ENCODE measurements at places on chromosomes 7 and 10.
A peak's percentile ranks its signal among the peaks of the same experiment; 100 is the strongest.

GRCh38 chr10:111119637-111120036 is 42.8 kb downstream of the ADRA2A start:
- DNase-seq = no peak

- no peak for DNase-seq
These were observed 530.3 kb downstream of the ARL4A start for GRCh38 chr7:13217768-13218167.

- DNase-seq = no peak
These were observed 786.7 kb upstream of the GHITM start for GRCh38 chr10:83352588-83352987.

GRCh38 chr10:122949296-122949695 is 4.7 kb downstream of the C10orf88 start:
- DNase-seq = no peak

DNA sequence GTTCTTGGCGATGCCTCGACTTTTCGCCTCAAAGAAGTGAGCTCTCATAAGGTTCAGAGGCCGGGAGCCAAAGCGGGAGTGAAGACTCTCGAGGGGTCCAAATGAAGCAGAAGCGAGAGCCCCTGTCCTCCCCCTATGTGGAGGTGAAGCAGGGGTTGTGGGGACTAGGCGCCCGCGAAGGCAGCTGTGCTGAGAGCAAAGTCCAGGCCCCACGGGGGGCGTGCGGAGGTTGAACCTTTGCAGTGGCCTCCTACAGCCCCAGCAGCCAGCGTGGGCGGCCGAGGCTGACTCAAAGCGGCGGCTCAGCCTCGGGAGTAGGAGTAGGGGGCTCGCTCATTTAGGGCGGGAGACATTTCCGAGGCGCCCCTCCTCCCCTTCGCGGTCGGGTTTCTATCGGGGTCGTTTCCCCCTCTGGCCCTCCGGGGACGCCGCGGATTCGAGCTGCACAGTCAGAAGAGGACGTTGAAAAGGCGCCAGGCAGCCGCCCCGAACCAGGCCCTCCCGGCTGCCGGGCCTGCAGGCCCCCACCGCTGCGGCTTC is 553 bp upstream of the ADD3 start:
- DNase-seq = no peak

DNA sequence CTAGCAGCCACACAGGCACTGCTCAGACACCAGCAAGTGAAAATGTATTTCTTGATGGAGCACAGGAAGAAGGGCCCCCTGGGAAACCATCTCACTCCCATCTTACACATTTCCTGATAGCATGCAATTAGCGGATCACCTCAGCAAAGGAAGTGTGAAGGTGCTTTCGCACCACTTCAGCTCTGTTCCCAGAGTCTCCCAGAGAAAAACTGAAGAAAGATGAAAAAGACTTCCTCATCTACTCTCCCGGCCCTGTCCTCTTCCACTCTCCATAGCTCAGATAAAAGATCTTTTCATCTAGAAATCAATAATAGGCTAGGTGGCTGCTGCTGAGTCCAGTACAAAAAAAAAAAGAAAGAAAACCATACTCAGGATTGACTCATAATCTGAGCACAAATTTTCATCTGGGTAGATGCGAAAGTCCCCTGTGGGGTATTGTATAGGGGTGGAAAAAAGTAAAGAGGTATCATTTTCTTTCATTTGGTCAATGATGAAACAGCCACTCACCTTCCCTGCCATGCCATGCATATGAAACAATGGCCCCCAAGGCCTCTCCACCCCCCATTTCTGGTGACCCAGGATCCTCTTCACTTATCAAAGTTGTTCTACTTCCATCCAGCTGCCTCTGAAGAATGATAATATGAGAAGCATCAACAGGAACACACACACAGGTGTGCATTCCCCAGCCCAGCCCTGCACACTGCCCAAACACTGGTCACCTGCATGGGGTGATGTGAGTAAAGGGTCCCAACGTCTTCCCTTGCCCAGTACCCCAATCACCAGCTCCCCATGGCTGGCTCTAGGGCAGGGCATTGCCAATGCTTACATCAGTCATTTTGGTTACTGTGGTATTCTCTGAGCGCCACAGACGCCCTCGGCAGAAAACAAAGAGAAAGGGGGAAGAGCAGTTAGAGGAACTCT is 48.8 kb upstream of the DGKI start:
- DNase-seq = no peak

- no peak for DNase-seq
These were observed 785 bp downstream of the WDR86 start for GRCh38 chr7:151408839-151409666.

GRCh38 chr7:4207011-4207410 is 475.1 kb upstream of the FOXK1 start:
- DNase-seq = no peak

GRCh38 chr7:83930262-83930661 is 264.3 kb downstream of the SEMA3A start:
- DNase-seq = no peak

DNA sequence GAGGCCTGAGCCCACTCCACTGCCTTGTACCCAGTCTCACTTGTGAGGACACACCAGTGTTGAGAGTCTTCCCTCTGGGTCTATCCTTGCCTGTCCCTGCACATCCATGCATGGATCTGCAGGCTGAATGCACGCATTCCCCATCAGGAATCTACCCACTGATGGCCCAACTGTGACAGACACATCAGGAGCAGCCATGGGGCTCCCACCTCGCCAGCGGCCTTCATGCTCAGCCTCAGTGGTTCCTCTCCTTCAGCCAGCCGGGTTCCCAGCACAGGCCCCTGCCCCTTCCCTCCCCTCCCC is 21.3 kb downstream of the ANTXRL start:
- DNase-seq = no peak

GRCh38 chr7:116862951-116863670 is 724 bp downstream of the CAPZA2 start:
- DNase-seq = peak; percentile 29

DNA sequence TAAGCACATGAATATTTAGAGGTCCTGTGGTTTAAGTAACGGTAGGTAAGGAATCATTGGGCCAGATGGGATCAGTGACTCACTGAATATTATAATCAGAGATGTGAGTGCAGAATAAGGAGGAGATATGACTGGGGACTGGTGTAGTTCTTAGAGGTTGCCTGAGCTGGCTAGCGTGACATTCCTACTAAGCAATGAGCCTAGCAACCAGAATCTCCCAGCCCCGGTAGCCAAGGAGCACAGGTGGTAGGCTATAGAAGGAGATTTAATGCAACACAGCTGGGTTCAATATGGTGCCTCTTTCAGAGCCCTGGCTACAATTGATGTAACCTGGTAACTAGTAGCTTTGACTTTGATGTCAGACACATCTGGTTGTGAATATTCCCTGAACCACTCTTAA is 641.6 kb downstream of the AUTS2 start:
- no peak for DNase-seq

DNA sequence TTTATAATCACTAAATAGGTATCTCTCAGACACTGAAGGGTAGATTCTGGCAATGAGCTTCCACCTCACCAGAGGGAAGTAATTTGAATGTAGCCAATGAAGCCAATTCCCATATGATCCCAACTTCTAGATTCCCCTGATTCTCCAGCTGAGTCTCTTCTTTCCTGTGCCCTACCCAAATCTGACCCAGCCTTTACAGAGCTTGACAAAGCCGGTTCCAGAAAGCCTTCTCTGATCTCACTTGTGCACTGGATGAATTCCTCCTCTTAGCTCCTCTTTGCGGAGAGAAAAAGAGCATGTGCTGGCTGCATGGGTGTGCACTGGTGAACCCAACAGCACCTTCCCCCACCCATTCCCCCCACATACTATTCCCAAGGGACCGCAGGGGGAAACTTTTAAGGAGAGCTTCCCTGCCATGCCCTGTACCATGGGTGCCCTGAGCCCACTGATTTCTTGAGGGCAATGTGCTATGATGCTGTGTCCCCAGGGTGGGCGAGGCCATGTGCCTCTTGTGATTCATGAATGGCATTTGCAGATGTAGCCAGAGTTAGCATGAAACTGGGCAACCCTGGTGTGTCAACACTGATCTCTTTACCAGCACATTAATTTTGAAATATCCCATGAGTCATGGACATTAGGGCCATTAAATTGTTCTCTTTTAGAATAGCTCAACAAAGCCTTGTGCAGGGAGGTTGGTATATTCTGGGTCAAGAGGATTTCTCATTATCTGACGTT is 50.4 kb upstream of the PLEKHA1 start:
- DNase-seq = peak; percentile 53

DNA sequence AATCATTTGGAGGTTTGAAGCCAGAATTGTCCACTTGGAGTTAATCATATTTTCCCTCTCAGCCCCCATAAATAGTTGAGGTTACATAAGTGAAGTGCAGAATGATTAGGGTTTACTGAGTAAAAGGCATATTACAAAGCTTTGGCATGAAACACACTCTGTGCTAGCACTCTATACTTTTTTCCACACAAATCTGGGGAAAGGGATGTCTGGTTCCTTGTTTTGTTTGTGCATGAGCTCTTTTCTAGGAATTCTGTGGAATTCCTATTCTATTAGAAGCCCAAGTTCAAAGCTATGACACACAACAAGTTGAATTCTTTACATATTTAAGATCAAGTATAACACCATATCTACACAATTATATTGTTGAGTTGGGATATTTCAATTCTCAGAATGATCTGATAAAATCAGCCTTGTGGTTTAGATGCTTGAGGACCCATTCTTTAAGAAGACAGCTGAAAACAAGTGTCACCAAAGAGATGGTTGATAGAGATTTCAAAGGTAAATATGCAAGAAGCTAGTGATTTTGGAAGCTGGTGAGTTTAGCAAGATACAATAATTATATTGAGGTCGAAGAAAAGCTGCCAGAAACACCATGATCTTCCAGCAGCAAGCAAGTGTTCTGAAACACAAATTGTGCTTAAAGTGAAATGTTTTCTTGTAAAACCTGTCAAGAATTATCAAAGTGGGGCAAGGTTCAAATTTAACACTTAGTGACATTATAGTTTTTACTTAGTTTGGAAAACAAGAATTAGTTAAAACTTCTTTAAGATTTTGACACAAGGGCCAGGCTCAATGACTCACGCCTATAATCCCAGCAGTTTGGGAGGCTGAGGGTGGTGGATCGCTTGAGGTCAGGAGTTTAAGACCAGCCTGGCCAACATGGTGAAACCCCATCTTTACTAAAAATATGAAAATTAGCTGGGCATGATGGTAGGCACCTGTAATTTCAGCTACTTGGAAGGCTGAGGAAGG is 122.6 kb downstream of the INHBA start:
- DNase-seq = no peak

GRCh38 chr7:122553761-122554160 is 145.2 kb downstream of the RNF133 start:
- peak; percentile 13 for DNase-seq

Data from adrenal gland (tissue), 19 donors.